ENCODE measurements at places on chromosomes 6 and 20.

- no peak for DNase-seq
Observed at GRCh38 chr6:137261761-137262160, 42.6 kb upstream of the IFNGR1 start.

- no peak for DNase-seq
Observed at GRCh38 chr20:15555913-15556312, 1017.3 kb downstream of the KIF16B start.

- no peak for DNase-seq
Observed at GRCh38 chr6:19876672-19877071, 39.5 kb downstream of the ID4 start.

DNA sequence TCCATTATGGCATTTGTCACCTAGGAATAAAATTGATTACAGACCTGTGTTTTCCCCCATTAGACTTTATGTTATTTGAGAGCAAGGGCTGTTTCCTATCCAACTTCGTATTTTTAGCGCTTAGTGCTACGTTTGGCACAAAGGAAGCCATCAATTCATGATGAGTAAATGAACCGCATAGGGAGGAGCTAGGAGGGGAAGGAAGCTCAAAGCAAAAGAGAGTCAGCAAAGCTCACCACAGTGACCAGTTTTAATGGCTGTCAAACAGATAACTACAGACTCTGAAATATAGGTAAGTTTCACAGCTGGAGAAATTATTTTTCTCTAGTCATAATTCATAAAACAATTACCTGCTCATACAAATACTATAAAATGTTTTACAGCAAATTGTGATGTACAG, 6.9 kb upstream of the SAMD3 start:
- DNase-seq = no peak

GRCh38 chr6:7129784-7130569, 22.2 kb downstream of the RREB1 start:
- DNase-seq = no peak

DNA sequence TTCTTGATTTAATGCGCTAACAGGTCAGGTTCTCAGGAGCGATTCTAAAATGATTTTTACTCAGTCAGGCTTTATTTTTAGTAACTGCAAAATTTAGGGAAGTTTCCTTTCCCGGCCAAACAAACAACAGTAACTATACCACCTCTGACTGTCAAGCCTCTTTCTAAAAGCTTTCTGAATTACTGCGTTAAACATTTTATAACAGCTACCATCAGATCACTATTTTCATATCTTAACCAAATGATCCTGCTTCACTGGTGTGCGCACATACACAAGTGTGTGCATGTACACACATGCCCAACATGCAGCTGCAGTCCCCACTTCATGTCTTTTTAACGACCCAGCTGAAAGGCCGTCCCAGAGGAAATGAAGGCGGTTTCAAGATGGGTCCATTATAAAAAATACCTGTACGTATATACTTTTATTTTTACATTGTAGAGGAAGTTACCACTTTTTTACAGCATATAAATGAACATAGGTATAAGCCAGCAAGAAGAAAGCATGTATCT, 25.0 kb downstream of the TMEM242 start:
- no peak for DNase-seq

GRCh38 chr20:20139403-20139802, 87.1 kb downstream of the CFAP61 start:
- no peak for DNase-seq

- no peak for DNase-seq
Observed at GRCh38 chr6:100283285-100283684, 181.4 kb downstream of the SIM1 start.

DNA sequence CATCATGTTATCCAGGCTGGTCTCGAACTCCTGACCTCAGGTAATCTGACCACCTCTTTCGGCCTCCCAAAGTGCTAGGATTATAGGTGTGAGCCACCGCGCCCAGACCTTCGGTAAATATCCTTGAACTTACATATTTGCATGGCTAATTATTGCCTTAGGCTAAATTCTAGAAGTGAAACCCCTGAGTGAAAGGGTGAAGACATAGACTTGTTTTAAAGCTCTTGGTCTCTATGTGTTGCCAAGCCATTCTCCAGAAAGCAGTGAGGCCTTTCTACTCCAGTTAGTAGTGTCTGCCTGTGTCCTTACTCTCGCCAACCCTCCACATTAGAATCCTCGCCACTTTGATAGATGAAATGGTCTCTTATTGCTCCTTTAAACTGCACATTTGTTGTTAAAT, 2.6 kb upstream of the NOTCH4 start:
- no peak for DNase-seq

GRCh38 chr20:20499439-20499838, 131.5 kb downstream of the INSM1 start:
- no peak for DNase-seq

- no peak for DNase-seq
Observed at GRCh38 chr6:136066005-136066404, 184.1 kb downstream of the MTFR2 start.

DNA sequence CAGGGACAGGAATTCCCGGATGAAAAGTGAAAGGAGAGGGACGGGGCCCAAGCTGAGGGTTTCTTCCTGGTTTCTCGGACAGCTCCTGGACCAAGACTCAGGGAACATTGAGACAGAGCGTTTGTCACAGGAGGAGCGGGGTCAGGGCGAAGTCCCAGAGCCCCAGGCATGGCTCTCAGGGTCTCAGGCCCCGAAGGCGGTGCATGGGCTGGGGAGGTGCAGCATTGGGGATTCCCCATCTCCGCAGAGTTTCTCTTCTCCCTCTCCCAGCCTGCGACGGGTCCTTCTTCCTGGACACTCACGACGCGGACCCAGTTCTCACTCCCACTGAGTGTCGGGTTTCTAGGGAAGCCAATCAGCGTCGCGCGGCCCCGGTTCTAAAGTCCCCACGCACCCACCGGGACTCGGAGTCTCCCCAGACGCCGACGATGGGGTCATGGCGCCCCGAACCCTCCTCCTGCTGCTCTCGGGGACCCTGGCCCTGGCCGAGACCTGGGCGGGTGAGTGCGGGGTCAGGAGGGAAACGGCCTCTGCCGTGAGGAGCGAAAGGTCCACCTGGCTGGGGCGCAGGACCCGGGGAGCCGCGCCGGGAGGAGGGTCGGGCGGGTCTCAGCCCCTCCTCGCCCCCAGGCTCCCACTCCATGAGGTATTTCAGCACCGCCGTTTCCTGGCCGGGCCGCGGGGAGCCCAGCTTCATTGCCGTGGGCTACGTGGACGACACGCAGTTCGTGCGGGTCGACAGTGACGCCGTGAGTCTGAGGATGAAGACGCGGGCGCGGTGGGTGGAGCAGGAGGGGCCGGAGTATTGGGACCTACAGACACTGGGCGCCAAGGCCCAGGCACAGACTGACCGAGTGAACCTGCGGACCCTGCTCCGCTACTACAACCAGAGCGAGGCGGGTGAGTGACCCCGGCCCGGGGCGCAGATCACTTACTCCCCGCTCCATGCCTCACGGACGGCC, 54.6 kb upstream of the POLR1H start:
- no peak for DNase-seq

DNA sequence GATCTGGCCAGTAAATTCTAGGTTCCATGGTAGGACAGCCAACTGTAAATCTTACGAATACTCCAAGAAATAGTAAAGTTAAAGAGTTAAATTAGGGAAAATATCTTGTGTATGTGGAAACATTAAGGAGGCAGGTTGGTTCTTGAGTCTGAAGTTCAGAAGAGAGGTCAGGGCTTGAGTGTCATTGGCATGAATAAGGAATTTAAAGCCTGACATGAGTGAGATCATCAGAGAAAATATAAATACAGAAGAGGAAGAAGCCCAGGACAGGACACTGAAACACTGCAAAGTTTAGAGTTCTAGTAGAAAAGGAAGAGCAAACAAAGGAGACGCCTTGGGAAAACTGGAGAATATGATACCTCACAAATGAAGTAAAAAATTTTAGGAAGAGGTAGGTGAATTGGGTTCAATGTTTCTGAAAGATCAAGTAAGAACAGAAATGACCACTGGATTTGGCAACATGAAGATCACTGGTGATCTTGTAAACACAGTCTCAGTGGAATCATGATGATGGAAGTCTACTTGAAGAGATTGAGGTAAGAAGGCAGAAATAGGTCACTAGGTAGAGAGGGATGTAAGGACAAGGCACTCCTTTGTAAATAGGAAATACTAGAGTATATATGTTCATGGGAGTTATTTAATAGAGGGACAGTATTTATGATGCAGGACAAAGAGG, 41.6 kb upstream of the SYNCRIP start:
- no peak for DNase-seq

GRCh38 chr6:6659600-6660327, 71.2 kb downstream of the LY86 start:
- DNase-seq = no peak

GRCh38 chr6:126550323-126550722, 210.4 kb downstream of the CENPW start:
- DNase-seq = no peak

- DNase-seq = no peak
Observed at GRCh38 chr6:137361701-137362100, 132.5 kb downstream of the OLIG3 start.

DNA sequence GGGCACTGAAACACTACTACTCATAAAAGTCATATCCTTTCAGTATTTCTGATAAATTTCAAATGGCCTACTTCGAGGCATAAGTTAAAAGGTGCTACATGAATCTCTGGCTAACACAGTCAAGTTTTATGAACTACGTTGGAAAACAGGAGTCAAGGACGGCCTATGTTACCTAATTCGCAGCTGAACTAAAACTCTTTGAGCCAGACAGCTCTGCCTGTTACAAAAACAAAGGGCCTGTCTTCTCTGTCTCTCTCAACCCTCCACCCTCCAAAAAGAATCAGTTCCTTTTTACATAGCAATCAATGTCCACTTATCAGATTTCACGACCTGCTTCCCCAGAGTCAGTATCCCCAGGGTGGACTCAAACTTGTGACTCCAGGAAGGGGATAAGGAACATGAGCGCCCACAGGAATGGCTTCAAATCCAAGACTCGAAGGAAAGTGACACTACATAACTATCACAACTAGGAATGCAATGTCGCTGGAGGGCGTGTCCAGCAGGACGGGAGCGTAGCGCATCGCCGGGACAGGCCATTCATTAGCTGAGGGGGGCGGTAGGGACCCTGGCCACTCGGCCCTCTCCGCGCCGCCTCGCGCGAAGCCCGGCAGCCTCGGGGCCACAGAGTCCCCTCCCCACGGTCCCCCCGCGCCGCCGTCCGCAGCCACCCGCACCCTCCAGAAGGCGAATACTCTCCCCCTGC, 591 bp downstream of the IBTK start:
- DNase-seq = no peak

- no peak for DNase-seq
Observed at GRCh38 chr6:11921017-11921438, 91.1 kb upstream of the HIVEP1 start.

- no peak for DNase-seq
Observed at GRCh38 chr20:17825252-17825959, 125.6 kb downstream of the BANF2 start.
